Glomerular endothelial cell (primary cell): ENCODE measurements at places on chromosomes 12 and 14. TPM values are rescaled to one million over a fixed set of nuclear protein-coding genes. Genes with fewer than 3 reads are reported as not detected.
A peak's percentile ranks its signal among the peaks of the same experiment; 100 is the strongest.

Gene PKP2
- 0.19 and 1.5 TPM in 2 replicates for total RNA-seq

GRCh38 chr14:72614891-72615415, 278.9 kb downstream of the DPF3 start:
- DNase-seq, result no peak

- DNase-seq, result no peak
These were observed 27.4 kb upstream of the KCNH3 start for GRCh38 chr12:49511410-49511809.

DNA sequence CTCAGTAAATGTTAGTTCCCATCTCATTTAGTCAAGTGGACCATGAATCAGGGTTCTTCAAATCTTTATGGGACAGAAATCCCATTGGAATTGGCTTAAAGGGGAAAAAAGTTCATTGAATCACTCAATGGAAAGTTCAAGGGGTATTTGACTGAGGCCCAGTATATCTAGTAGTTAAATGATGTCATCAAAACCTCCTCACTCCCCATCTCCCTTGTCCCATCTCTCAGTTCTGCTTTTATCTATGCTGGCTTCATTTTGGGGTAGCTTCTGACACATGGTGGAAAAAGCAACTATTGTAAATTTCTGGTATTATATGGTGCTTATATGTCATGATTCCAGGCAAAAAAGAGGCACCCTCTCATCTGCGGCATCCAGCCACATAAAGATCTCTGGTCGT, 51.9 kb downstream of the DAAM1 start:
- no peak for DNase-seq

GRCh38 chr12:79420146-79420618, 270.6 kb downstream of the PAWR start:
- peak; percentile 93 for DNase-seq

Gene SNRNP35
- total RNA-seq, result 11.6 and 15.7 TPM in 2 replicates

Gene ALX1
- total RNA-seq, result 0.64 TPM in 1 of 2 replicates, not detected in the other

GRCh38 chr14:61334197-61334701, 12.9 kb downstream of the PRKCH start:
- DNase-seq, result no peak

DNA sequence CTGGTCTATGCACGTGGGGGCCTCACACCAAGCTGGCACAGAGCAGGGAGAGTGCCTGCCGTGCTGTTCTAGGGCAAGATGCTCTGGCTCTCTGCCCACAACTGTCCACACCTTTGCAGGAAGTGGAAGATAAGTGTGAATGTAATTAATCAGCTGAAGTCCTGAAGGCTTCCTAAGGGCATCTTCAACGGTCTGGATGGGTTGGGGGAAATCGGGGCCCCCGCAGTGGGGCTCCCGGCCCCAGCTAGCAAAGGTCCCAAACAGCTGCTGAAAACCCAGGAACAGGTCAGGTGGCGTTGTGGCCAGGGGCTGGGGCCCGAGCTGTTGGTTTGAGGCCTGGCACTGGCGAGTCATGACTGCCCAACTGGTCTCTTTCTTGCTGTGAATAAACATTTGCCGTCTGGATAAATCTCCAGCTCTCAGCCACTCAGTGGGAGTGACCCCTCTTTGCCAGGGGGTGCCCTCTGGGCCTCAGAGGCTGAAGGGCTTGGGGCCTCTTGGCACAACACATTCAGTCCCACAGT, 6.7 kb upstream of the SLC25A29 start:
- no peak for DNase-seq

- DNase-seq, result no peak
These were observed 354.0 kb downstream of the ETNK1 start for GRCh38 chr12:22978962-22979361.

Gene TTC9
- total RNA-seq, result 0.76 and 4.3 TPM in 2 replicates

DNA sequence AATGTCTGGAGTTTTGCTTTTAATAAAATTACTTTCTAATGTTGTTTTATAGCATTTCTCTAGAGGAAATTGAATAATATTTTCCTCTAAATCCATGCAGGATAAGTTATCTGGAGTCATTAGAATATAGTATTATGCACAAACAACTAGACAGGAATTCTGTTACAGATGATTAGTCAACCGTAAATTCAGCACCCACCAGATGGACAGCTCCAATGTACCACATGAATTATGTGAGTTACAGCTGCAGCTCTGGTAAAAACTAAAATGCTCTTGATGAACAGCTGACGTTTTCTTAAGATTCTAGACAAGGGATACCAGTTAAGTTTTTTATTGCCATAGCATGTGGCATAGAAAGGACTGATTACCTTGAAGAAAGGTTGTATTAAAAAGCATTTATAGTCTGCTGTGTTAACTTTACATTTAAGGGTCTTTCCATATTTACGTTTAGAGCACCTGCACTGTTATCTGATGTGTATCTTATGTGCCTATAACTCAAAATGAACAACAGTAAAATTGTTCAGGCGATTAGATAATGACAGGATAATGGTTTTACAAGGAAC, 321.4 kb upstream of the LRFN5 start:
- DNase-seq, result no peak

Gene SLC35F4
- total RNA-seq, result not detected in 2 replicates

Gene OR6C6
- total RNA-seq, result not detected in 2 replicates

DNA sequence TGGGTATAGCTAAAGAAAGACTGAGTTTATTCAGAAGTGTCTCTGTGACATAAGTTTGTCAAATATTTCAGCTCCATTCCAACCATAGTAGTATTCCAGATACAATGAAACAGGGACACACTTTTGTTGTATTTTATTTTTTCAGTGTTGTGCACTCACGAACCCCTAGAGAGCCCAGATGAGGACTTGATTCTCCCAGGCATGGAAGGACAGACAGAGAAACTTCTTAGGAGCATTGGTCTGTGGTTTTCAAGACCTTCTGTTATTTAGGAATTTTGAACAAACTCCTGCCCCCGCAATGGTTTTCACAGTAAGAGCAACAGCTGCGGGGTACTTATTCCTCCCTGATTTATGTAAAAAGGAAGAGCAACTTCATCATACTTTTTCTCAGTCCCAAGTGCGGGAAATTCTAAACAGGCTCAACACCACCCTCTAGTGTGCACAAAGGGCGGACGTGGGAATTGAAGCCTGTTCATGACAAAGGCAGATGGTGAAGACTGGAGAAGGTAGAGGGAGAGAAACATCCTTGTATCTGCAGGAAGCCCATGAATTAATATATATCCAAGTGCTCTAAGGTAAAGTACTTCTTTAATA, 147.6 kb downstream of the PAH start:
- DNase-seq, result no peak

DNA sequence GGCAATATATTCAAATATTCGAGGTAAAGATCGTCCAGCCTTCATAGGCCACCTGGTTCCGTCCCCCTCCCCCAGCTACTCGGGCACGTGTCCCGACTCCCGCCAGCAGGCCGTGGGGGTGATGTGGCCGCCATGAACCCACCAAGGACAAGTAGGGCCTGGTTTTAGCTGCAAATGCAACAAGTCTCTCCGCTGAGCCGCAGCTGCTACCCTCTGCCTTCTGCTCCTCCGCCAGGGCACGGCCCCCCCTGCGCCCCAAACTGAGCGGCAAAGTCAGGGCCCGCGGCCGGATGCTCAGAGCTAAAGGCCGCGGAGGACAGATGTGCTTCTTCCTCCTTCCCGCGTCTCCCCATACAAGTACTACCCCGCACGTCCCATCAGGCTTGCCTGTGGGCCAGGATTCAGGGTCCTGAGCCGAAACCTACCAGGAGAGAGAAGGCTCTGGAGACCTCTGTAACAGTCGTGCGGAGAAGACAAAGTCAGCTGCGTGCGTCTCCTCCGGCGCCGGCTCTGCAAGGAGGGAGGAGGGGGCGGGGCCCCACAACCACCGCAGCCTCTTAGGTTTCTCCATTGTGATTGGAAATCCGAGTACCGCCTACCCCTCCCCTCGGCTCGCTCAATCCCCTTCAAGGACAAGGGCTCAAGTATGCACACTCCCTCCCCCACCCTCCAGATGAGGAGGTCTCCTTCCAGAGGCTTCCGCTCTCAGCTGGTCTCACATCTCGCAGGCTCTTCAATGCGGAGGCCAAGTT, at the start of gene LDHB:
Gene LDHB, minus strand, starts transcription at position 517 of the 752 bp plus-strand sequence. CDS start 3,171 bp downstream, outside the sequence.
- DNase-seq, result peak; percentile 86

DNA sequence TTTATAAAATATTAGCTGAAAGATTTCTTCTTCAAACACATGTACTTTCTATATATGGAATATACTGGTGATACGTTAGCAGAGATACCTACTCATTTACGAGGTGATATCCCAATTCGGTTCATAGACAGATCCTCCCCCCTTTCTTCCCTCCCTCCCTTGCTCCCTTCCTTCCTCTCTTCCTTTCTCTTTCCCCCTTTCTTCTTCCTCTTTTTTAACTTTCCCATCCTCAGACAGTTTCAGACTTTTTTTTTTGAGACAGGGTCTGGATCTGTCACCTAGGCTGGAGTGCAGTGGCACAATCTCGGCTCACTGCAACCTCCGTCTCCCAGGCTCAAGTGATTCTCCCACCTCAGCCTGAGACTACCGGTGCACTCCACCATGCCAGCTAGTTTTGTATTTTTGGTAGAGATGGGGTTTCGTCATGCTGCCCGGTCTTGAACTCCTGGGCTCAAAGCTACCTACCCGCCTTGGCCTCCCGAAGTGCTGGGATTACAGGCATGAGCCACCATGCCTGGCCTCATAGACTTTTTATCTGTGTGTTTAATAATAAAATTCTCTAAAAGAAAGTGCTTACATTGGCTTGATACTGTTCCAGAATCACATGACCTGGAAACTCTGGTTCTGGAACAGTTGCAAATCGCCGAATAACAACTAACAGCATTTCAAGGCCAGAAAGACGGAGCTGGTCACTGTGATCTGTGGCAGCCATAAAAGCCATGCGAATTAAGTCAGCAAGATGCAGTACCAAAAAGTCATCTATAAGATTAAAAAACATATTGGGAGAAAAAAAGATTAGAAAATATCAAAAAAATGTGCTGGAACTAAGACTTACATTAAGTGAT, 99.2 kb downstream of the HEATR5A start:
- DNase-seq, result no peak

DNA sequence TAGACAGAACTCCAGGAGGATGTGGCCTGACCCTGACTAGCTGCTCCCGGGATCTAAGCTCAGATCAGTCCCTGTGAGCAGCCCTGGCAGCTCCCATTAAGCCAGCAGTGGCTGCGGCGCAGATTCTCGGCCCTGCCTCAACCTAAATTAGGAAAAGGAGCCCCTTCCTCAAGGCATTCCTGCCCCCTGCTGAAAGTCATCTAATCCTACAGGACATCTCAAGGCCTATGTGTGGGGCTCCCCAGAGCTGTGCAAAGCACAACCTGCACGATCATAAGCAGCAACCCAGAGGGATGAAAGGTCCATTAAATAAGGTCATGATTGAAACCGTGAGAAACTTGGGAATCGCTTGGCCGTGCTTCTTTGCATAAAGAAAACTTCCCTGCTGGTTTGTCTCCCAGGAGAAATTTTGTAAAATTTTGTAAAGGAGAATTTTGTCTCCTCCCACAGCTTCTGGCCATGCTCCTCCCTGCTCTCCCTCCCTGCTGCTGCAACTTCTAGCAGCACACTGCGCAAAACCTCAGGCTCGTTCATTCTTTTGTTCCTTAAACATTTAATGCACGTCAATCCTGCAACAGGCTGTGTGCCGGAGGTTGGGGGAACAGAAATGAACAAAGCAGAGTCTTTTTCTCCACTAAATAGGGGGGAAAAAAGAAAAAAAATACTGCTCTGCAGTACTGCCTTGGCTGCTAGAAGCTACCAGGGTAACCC, 96.6 kb upstream of the SLC35F4 start:
- DNase-seq, result no peak

- DNase-seq, result no peak
These were observed 73.6 kb downstream of the TMTC1 start for GRCh38 chr12:29710104-29710503.

DNA sequence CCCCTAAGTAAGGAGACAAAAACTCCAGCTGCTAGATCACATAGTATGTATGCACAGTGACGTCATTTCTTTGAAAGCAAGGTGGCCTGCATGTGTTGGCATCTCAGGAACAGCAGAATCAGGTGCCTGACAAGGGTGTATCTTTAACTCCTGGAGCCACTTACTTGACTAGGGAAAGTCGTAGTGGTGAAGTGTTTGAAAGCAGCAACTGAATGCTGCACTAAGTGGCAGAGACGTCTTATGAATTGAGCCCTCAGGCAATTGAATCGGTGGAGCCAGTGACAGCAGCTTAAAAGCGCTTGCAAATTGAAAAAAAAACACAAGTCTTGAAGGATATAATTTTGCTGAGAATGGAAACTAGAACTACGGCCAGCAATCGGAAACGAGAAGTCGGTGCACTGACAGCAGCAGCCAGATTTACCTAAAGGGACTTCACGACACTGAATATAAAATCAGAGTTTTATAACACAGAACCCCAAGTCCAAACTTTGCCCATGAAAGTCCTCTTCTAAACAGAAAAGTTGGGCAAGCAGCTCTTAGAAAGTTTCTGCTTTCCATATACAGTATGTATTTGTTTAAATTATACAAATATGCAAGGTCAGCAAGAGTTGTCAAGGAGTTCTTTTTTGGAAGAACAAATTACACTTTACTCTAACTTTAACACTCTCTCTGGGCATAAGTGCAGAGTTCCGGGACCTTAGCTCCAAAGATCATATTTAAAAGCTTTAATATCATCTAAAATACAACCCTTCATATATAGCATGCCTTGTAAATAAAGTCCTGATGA, 1.1 kb downstream of the IGF1 start:
- DNase-seq, result no peak

DNA sequence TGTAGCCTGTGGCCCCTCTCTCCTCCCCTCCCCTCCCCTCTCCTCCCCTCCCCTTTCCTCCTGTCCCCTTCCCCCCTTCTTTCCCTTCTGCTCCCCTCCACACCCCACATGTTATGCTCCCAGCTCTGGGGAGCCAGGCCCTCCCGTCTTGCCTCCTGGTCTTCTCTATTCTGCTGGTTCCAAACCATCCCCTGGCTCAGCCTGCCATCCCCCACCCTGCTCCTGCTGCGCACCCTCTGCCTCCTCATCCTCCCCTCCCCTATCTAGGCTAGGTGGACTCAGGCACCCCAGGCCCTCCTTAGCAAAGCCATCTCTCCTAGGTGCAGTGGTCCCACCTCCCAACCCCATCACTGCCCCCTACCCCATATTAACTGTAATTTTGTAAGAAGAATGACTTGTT, 99.5 kb downstream of the CALM1 start:
- no peak for DNase-seq

GRCh38 chr12:113582521-113583218, 111.0 kb upstream of the LHX5 start:
- DNase-seq, result no peak

- DNase-seq, result no peak
These were observed at the start of gene TRHDE for GRCh38 chr12:72272091-72272661. Gene TRHDE (plus strand): TSS chr12:72272370. CDS start chr12:72272644, 274 bp downstream.

DNA sequence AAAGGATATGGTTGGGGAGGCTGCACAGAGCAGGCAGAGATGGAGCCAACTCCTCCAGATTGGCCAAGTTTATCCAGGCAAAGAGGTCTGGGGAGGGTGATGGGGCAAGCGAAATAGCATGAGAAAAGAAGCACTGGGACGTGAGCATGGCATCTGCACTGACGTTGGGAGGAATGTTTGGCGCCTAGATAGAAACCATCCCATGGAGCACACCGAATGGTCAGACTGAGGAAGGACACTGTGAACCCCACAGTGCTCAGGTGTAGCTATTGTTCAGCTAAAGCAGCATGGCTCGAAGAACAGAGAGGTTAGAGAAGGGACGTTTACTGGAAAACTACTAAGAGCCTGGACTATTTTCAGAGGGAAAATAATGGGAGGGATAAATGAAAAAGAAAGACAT, 387.1 kb downstream of the EMP1 start:
- no peak for DNase-seq
